ENCODE measurements at places on chromosomes 2 and 18.
A peak's percentile ranks its signal among the peaks of the same experiment; 100 is the strongest.

GRCh38 chr18:21361307-21361880 lies 119.4 kb downstream of the GREB1L start:
- no peak for DNase-seq

DNA sequence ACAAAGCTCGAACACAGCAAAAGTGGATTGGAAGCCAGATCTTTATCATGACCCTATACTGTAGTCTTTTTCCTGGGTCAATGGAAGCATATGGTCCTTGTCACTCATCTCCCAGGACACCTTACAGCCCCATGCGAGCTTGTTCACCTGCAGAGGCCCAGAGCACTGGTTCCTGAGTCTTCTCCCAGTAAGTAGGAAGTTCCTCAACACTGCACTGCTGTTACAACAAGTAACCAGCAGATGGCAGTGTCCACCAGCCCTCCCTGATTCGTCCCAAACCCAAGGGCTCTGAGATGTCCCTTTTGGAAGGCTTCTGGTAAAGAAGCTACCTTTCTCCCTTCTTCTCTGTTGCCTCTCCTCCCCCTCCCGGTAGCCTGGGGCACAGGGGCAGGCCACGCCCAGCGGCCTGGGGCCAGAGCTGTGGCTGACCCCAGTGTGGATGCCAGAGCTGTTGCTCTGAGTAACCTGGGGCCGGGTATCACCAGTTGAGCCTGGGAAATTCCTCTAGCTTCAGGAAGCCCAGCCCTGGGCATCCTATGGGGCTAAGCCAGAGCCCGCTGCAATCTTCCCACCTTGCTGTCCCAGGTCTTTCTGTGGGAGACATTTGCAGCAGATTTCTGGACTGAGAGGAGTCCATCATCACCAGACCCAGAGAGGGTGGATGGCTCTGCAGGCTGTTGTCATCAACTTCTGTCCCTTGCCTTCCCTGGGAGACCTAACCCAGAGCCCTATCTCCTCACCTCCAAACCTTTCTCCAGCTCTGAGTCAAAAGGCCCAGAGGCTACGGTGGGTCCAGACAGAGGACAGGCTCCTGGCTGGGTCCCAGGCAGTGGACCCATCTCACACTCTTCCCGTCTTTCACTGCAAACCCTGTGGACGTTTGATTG lies 5.3 kb upstream of the GDF7 start:
- peak; percentile 80 for DNase-seq

GRCh38 chr18:69002233-69002632 lies 204.4 kb downstream of the CCDC102B start:
- no peak for DNase-seq

- DNase-seq: no peak
These were observed 119.3 kb upstream of the GYPC start for GRCh38 chr2:126536605-126537200.

- no peak for DNase-seq
These were observed 73.5 kb downstream of the KCNF1 start for GRCh38 chr2:10985260-10985659.

DNA sequence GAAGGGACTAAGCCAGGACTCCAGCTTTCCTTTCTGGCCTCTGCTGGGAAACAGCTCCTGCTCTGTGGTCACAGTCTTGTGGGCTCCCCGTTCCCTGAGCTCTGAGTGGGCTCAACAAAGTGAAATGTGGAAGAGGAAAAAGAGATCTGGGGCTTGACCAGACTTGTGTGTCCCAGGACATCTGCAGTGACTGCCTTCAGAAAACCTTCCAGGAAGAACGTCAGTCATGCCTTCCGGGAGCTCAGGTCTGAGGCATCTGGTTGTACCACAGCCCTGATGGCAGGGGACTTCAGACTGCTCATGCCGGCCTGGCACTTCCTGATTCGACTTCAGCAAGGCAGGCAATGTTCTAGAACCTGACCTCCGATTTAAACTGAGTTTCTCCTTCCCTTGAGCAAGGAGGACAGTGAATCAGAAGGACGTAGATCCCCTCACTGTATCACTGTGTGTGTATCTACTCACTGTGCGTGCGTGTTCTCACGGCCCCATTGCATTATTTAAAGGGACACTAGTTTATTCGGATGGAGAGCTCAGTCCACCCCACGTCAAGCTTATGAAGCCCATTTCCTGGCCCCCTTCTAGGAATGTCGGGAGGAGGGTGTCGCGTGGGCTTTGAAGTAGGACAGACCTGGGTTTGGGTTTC lies 548 bp upstream of the FBLN7 start:
- DNase-seq: no peak

GRCh38 chr2:240935103-240935876 lies 29.2 kb downstream of the CROCC2 start:
- DNase-seq: no peak

GRCh38 chr2:241351640-241352031 lies 4.4 kb upstream of the FARP2 start:
- DNase-seq: no peak

GRCh38 chr2:96359866-96360265 lies 24.3 kb downstream of the NCAPH start:
- DNase-seq: no peak

GRCh38 chr2:58429014-58429875 lies 188.1 kb upstream of the FANCL start:
- no peak for DNase-seq

DNA sequence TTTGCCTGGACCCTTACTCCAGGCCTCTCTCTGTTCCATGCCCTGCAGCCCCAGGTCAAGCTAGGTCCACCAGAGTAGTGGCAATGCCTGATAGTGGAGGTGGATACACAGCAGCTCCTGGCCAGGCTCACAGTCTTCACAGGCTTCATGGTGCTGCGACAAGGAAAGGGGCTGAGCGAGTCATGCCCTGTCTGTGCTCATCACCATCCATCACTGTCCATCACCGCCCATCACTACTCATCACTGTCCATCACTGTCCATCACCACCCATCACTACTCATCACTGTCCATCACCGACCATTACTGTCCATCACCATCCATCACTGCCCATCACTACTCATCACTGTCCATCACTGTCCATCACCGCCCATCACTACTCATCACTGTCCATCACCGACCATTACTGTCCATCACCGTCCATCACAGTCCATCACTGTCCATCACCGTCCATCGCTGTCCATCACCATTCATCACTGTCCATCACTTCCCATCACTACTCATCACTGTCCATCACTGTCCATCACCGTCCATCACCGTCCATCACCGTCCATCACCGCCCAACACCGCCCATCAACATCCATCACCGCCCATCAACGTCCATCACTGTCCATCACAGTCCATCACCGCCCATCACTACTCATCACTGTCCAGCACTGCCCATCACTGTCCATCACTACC lies 57.1 kb upstream of the OTOS start:
- DNase-seq: no peak

DNA sequence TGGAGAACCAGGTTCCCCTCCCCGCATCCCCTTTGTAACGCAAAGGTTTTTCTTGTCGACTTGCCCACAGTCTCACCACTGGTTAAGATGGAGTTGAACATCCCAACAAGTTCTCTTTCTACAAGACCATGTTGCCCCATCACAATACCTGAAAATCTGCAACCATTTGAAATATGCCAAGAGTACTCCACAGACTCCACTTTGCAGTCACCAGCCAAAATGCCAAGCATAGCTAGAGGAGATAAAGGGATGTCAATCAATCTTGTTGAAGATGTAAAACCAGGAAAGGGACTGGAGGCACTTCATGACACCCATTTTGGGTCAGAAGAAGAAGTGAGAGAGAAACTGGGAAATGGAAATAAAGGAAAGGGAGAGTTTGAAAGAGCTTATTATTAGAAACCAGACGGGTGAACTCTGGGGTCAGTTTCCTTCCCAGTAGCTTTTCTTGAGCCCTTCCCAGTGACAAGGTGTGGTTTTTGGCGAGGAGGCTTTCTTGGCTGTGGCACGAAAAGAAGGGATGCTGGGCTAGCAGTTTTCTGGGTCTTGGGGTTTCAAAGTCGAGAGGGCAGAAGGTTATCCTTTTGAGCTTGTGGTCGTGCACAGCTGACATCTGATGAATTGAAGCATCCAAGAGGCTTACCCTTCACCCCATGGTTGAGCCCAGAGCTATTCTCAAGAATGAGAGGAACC lies 79.3 kb downstream of the ACAA2 start:
- no peak for DNase-seq

DNA sequence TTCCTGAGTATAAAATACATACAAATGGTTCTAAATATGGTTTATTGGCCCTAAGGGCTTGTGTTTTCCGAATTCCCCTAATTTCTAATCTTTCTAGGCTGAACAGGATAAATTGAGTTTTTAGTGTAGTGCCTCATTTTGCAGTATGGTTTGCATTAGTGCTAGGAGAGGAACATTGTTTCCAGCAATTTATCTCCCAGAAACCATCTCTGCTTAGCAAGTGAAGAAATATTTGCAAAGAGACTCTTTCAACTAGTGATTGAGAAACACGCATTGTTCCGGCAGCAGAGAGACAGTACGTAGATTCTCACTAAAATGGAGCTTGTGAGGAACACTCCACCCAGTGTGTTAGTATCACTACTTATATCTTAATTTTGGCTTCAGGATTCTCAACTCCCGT lies 177.8 kb upstream of the EPAS1 start:
- no peak for DNase-seq

DNA sequence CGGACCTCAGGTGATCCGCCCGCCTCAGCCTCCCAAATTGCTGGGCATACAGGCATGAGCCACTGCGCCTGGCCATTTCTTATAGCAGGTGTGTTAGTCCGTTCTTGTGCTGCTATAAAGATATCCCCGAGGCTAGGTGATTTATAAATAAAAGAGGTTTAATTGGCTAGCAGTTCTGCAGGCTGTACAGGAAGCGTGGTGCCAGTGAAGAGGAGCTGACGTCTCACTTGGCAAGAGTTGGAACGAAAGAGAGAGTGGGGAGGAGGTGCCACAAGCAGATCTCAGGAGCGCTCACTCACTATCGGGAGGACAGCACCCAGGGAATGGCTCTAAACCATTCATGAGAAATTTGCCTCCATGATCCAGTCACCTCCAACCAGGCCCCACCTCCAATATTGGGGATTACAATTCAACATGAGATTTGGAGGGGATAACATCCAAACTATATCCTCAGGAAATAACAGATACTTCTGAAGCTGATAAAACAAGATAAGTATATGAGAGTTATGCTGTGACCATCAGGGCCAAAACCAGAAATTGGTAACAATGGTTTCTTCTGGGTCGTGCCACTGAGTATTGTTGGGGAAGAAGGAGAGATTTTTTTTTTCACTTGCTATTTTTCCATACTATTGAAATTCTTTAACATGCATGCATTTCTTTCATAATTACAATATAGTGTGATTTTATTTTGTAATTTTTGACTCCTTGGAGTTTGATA lies 7.4 kb upstream of the RMC1 start:
- no peak for DNase-seq

DNA sequence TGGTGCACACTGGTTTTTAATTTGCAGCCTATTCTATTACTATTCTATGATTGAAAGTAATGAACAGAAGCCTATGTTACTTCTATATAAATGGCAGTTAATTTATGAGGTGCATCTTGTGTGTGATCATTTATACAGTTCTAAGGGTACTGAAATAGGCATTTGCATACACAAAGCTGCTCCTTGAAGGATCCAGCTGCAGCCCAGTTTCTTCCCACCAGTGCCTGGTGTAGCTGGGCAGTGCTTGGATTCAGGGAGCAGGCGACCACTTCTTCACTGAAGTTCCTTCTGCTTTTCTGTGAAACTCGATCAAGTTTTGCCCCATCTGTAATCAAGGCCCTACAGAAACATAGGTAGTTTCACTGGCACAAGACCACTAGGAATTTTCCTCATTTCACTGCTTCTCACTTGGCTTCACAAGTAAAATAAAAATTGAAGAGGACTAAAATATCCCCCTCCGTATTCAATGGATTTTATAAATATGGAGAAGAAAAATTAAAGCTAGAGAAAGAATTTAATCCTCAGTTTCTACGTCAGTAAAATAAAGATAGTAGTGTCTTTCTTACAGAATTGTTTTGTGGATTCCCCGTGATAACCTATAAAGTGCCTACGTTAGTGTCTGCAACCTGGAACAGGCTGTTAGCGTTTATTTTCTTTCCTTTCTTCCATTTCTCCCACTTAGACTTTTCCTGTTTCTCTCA lies 1.7 kb upstream of the LPIN2 start:
- no peak for DNase-seq

DNA sequence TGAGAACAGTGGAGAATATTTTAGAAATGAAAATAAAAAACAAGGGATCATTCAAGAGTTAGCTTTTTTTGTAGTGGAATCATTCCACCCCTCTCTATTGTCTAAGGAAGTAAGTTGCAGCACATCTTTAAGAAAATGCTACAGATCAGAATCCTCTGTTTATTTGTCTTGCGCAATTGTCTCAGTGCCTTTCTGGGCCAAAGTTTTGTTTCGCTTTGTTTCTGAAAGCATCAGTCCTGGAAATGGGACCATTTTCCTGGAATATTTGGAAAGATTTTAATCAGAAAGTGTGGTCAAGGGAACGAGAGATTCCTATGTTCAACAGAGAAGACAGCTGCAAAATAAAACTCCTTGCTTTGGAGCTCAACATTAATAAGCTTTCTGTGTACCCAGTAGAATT lies 74.0 kb downstream of the NRXN1 start:
- no peak for DNase-seq

GRCh38 chr18:228586-228985 lies 39.3 kb downstream of the THOC1 start:
- no peak for DNase-seq

GRCh38 chr2:207123335-207123744 lies 42.4 kb downstream of the KLF7 start:
- no peak for DNase-seq

DNA sequence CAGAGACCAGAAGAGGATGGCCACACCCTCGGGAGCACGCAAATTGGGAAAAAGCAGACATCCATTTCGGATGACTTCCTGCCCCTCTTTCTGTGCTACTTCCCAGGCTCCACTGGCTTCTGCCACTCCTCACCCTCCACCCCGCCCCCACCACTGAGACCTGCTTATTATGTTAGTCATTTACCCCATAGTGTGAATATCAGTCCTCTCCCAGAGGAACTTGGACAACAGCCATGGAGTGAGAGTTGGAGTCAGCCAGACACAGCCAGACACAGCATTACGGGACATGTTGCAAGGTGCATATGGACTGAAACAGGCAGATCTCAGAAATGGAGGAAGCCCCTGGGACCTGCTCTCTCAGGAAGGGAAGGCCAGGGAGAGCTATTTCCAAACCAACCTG lies 51.8 kb downstream of the CTIF start:
- no peak for DNase-seq

- DNase-seq: no peak
These were observed 297.1 kb downstream of the CLIP4 start for GRCh38 chr2:29412197-29412925.

DNA sequence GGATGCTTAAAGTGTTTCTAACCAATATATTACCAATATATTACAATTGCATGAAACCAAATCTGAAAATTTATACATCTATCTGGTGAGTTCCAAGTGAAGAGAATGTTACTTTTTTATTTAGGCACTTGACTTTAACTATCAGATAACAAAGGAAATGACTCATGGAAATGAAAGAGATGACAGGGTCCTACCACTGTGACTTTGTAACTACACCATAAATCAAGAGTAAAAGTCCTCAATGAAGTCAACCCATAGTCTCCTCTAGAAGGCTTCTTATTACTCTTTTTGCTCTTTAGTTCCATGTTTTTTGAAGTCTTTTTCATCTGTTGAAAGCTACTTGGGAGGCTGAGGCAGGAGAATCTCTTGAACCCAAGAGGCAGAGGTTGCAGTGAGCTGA lies 545.0 kb upstream of the PIK3C3 start:
- no peak for DNase-seq

- DNase-seq: no peak
These were observed 22.3 kb downstream of the DCDC2C start for GRCh38 chr2:3725458-3726250.

GRCh38 chr2:70919672-70920366 lies 15.9 kb upstream of the ATP6V1B1 start:
- peak; percentile 78 for DNase-seq

Data from GM10248 (cell line).